ENCODE measurements at places on chromosomes 16 and 17.
A peak's percentile ranks its signal among the peaks of the same experiment; 100 is the strongest.

DNA sequence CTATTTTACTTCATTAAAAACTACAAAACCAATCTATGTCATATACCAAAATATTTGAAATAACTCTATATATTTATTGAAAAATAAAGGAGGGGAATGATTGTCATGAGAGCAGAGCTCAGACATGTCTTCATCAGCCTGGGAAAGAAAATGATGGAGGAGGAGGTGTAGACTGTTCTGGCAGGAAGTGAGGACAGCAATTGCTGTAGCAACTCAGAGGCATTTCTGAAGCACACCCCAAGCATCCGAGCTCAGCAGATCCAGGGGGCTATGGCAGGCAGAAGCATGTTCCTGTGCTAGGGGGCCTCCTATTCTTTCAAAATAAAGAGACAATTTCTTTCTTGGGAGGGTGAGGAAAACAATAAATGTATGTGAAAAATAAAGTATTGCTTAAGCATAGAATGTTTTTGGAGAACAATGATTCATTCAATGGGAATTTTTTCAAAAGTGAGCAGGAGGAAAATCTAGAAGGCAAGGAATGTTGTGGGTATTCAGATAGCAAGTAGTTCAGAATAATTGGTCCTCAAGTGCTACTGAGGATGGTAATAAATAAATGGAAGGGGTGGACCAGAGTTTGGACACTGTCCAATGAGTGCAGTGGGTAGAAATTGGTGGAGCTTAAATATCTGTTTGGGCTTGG lies 383.4 kb downstream of the CDH11 start:
- DNase-seq = no peak

GRCh38 chr17:37045351-37045922 lies 96.7 kb downstream of the AATF start:
- no peak for DNase-seq

DNA sequence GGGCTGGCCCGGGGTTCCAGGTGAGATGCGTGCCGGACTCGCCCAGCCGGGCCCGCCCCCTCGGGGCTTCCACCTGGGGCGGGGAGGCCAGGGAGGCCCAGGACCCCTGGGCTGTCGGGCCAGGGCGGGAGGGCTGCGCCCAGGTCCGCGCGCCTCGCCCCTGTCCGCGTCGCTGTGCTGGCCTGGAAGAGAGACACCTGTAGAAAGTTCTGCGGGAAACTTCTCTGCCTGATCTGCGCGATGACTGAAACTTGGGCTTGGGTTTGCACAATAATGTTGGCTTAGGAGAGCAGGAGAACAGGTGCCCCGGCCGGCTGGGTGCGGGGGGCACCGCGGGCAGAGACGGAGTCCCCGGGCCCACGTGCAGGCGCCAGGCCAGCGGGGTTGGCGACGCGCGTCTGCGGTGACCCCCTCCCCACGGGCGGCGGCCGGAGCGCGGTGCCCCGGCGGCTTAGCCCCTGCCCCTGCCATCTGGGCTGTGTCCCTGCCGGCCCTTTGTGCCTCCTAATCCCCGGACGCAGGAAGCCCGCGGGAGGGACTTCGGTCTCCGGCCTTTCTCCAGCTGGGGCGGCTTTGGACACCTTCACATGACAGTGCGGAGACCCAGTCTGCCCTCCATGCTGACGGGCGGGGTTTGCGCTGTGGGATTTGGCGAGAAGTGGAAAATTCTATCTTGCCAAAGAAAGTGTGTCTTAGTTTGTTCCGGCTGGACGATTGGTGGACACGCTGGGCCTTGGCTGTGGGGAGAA lies 483 bp downstream of the LLGL2 start:
- peak; percentile 37 for DNase-seq

GRCh38 chr16:50644729-50645128 lies 36.4 kb downstream of the SNX20 start:
- DNase-seq = peak; percentile 33

- no peak for DNase-seq
These were observed 120.9 kb downstream of the PRKCA start for GRCh38 chr17:66423056-66423955.

GRCh38 chr16:51640196-51640595 lies 489.1 kb upstream of the SALL1 start:
- DNase-seq = no peak

DNA sequence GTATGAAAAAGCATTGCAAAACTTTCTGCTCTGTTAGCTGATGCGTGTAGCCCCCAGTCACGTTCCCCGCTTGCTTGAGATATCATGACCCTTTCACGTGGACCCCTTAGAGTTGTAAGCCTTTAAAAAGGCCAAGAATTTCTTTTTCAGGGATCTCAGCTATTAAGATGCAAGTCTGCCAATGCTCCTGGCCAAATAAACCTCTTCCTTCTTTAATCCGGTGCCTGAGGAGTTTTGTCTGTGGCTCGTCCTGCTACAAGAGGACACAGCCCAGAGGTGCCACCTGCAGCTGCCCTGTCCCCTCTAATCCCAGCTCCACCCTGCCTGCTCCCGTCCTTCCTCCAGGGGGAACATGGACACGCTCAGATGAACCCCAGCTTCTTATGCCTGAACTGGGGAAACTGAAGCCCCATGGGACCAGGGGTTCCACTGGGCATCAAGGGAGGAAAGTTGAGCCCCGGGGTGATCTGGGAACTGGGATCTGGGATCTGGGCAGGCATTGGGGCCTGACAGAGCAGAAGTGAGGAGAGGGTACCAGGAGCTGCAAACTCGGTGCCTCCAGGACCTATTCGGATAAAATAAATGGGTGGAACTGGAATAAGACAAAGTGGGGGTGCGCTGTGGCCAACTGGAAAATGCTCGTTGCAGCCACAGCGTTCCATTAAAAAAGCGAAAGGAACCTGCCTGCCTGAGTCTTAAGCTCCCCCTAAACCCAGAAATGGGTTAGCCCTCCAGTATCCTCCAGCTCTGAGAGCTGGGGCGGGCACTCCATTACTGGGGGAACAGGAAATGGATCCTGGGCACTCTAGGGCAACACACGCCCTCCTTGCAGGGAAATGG lies 19.7 kb downstream of the QPRT start:
- no peak for DNase-seq

DNA sequence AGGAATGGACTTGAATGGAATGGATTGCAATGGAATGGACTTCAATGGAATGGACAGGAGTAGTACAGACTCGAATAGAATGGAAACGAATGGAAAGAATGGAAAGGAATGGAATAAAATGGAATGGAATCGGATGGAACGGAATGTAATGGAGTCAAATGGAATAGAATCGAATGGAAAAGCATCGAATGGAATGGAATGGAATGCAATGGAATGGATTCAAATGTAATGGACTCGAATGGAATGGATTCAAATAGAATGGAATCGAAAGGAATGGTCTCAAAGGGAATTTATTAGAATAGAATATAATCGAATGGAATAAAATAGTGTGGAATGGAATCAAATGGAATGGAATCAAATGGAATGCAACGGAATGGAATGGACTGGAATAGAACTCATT lies 484.9 kb upstream of the WSB1 start:
- no peak for DNase-seq

DNA sequence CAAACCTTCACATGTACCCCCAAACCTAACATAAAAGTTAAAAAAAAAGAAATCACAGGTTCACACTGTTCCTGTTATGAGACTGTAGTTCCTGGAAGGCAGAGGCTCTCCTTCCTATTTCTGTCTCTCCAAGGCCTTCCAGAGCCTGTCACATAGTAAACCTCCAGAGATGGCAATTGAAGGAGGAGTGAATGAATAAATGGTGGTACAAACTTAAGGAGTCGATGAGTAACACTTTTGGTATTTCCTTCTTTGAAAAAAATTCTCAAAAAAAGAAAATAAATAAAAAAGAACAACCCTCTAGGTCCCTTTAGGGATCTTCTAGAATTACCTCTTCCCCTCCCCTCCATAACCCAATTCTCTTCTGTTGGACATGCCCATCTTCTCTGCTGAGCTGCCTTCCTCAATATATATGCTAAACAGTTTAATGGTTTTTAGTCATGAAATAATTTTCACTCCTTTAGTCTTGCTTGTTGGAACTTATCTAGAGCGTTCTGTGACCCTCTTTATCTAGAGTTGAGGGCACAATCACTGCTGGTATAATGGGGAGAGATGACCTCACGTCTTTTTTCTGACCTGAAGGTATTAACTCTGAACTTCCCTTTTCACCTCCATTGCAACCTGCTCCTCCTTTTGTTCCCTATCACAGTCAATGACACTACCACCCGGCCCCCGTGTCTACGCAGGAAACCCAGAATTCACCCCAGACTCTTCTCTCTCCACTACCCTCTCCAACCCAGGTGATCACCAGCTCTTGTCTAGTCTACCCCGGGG lies 1.7 kb upstream of the TAF15 start:
- peak; percentile 45 for DNase-seq

GRCh38 chr16:85586380-85587104 lies 26.6 kb upstream of the GSE1 start:
- DNase-seq = no peak
